NCI-H1436 treated with DMSO at 0.1 percent for 48 hours (cell line): ENCODE measurements at places on chromosomes 5 and 9.

DNA sequence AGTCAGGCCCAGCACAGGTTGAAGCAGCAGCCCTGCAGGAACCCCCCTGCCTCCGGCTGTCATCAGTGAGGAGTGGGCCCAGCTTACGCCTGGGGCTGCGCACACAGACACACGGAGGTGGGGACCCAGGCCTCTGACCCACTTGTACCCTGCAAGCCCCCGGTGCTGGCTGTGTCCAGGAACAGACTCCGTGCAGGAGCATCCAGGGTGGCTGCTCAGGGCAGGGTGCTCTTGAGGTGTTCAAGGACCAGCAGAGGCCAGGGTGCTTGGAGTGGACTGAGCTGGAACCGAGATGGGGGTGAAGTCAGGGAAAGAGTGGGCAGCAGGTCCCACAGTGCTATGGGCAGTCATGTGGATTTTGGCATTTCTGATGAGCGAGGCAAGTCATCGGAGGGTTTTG is 199.5 kb downstream of the CACNA1B start:
- DNase-seq = no peak

GRCh38 chr5:321726-322251 is 275 bp downstream of the AHRR start:
- no peak for DNase-seq

GRCh38 chr5:34022121-34022705 is 14.4 kb upstream of the AMACR start:
- no peak for DNase-seq

GRCh38 chr5:132024117-132024435 is 12.6 kb upstream of the ACSL6 start:
- no peak for DNase-seq

DNA sequence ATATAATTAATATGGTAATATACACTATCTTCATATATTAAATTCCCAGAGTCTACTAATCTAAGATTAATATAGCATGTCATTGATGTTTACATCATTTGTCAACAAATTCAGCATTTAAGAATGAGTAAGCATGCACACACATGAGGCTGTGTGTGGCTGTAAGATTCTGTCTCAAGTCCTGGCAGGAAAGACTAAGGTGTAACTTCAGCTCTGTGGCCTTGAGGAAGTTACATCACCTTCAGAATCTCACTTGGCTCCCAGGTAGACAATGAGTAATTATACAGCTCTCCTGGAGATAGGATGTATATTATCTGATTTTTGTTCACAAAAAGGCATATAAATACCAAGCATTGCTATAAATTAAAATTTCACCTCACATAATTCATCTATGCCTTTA is 119.4 kb upstream of the IQGAP2 start:
- no peak for DNase-seq

- DNase-seq = no peak
Measured at GRCh38 chr5:32961059-32961415, 249.9 kb downstream of the NPR3 start.

DNA sequence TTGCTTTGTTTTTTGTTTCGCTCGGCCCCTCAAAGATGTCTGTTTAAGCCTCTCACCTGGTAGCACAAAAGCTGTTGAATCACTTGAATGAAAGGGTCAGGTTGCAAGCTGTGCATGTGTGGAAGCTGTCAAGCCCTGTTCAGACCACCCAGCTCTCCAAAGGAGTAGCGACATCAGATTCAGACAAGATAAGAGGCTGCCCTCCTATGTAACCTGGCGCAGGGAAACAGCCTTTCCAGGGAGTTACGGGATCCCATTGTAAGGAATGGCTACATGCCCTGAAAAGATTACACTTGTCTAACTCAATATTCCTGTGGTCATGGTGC is 2.9 kb downstream of the FREM1 start:
- no peak for DNase-seq

GRCh38 chr5:84228266-84228665 is 156.4 kb downstream of the EDIL3 start:
- DNase-seq = no peak

- no peak for DNase-seq
Measured at GRCh38 chr9:130345009-130345896, 79.7 kb downstream of the HMCN2 start.

DNA sequence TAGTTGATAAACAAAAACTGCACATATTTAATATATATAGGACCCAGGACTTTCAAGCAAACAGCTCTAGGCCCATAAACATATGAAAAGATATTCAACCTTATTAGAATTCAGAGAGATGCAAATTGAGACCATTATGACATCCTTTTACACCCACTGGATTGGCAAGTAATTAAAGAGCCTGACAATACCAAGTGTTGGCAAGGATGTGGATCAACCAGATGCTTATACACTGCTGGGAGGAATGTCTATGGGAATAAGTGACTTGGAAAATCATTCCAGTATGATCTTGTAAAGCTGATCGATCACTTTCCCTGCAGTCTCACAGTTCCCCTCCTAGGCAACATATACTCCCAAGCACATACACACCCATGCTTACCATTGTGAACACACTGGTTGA is 15.5 kb upstream of the TCOF1 start:
- DNase-seq = no peak

GRCh38 chr5:143213231-143213850 is 190.1 kb downstream of the NR3C1 start:
- no peak for DNase-seq
